Esophagus squamous epithelium (tissue), 5 donors: ENCODE measurements at places on chromosomes 5 and 9.

DNA sequence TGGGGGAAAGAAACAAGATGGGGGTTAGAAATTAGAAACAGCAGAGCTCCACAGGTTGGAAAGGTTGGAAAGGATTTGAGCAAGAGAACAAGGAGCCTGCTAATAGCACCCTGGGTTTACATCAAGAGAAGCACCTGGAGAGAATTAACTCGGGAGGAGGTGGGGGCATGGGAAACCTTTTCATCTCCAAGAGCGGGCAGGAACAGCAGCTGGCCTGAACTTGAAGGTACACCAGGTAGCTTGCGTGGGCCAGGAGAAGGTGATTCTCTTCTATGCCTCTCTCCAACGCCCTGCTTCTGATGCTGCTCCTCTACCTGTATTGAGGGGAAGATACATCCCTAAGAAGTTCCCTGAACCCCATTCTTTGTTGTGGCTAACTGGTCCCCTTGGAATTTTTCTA is 37.1 kb upstream of the GLRX start:
- DNase-seq = no peak

DNA sequence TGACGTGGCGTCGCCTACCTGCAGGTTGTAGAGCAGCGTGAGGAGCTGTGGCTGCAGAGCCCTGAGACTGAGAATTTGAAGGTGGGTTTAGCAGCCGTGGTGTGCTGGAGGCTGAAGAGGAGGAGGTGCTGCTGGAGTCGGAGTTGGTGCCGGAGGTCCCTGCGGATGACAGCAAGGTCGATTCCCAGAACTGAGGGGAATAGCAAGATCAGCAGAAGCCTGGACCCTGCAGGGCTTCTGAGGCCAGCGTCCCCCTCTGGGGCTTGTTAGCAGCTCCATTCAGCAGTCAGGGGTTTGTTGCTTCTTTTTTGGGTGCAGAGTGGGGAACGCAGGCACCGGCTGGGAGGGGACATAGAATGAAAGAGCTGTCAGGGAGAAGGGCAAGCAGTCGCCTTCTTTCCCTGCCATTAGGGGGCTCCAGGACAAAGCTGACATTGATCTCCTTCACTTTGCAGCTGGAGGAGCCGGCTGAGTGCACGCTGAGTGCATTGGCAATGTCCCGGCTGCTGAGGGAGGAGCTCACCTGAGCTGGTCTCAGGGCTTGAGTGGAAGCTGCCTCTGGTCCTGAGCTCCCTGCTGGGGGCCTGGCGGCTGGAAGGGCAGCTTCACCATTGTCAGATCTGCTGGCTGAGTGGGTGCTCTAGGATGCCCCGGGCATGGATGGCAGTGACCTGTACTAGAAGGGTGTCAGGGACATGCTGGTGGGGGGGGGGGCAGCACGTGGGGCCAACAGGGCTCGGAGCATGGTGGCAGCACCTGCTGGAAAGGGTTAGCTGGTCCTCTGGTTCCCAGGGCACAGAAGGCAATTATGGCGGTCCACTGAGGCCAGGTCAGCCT is 20.8 kb downstream of the OBP2B start:
- no peak for DNase-seq

DNA sequence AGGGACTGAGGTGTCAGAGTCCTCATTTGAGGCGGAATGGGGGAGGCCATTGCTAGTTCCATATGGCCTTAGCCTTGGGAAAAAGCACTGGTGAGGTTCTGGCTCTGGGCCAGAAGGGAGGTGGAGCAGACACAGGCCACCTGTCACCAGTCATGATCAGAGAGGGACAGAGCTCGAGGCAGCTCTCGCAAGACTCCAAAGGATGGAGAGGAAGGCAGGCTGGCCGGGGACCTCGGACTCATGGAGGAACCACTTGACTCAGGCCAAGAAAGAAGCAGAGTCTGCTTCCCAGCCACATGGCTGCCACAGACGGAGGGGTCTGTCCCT is 29.2 kb upstream of the NSMF start:
- no peak for DNase-seq

DNA sequence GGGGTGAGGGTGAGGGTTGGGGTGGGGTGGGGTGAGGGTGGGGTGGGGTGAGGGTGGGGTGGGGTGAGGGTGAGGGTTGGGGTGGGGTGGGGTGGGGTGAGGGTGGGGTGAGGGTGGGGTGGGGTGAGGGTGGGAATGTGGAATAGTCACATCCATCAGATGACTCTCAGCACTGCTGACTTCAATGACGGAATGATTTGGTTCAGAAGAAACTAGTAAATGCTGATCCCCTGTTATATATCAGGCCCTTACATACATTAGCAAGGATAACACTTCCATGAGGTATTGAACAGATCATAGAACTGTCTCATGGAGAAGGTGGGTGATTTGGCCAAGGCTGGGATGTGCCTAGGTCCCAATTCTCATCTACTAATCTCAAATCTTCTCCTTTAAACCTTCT is 24.5 kb upstream of the C5orf47 start:
- no peak for DNase-seq

DNA sequence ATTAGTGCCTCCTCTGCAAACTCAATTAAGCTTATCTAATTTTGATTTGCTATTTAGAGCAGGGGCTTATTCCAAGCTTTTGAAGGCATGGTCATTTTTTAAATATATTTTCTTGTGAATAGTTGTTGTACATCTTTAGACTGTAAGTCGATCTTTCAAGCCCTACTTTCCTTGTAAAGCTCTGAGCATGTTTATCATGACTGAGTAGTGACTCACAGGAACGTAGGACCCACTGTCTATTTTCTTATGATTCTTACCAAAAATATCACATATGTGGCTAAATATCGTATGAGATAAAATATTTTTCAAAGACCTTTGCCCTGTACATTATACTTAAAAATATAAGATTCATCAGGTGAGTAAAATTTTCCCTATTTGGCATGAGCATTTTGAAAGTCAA is 440.4 kb upstream of the GRIN3A start:
- no peak for DNase-seq

- no peak for DNase-seq
These were observed 114.0 kb downstream of the CDC42SE2 start for GRCh38 chr5:131377785-131378325.

DNA sequence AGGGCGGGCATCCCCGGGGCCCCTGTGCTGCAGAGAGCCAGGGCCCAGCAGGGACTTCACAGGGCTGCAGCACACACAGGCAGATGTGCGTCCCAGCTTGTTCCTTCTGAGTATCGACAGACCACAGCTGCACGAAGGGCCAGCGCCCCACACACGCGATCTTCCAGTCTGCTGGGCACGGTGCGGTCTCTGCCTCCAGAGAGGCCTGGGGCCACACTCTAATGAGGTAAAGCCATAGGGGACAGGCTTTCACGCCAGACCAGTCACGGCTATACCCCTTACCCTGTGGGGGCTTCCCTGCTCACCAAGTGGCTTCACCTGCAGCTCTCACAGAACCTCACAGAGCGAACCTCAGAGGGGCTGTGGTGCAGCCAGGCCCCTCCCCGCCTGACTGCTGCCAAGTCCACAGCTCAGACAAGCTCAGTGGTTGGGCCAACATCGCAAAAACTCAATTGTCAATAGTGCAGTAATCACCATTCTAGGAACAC is 82.2 kb downstream of the SHB start:
- DNase-seq = no peak

- no peak for DNase-seq
These were observed 47.7 kb downstream of the CNTRL start for GRCh38 chr9:121122246-121123032.

- DNase-seq = no peak
These were observed 72.6 kb downstream of the SYK start for GRCh38 chr9:90874194-90874593.

DNA sequence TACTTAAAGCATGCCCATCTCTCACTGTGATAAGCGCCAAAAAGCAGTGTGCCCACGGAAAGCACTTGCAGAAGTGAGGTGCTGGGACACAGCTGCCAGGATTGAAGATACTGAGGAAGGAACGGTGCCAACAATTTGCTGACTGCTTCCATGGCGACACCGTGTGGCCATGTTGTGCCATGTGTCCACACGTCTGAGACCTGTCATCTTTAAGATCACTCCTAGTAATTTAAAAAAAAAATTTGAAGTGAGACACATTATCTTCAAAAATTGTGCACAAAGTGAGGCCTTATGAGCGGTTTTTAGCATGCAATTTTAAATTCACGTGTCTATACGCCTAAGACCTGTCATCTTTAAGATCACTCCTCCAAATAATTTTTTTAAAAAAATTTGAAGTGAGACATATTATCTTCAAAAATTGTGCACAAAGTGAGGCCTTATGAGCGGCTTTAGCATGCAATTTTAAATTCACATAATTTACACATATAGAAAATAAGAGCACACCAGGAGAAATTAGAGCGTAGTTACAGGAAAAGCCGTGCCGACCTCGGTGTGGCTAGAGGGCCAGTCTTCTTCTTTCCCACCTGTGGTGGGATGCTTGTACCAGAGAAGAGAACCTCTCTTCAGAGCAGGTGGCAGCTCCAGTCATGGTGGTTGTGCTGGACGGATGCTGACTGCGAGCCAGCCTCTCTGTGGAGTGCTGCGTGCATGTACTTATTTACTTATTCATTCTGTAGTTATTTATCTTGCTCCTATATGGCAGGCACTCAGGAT is 21.4 kb upstream of the FLT4 start:
- no peak for DNase-seq

DNA sequence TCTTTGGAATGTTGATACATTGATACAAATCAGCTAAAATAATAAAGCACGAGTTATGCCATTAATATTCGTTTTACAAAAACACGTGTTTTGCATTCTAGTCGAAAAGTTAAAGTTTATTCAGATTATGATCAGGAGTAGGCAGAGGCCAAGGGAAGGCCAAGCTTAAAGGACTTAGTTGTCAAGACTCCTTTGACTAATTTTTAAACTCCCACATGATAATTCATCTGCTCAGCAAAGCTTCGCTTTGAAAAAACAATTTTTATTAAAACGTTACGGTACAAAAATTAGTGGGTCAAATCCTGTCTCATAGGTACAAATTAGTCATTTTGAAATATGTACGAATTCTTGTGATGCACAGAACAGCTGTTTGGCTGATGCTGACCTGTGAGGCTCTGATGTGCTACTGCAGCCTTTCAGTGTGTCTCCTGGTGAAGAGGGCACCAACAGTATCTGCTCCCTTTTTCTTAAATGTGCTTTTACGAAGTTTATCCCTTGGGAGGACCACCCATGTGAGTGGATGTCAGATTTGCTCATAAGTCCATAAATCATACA is 23.0 kb upstream of the NR3C1 start:
- no peak for DNase-seq

- DNase-seq = no peak
These were observed 10.6 kb upstream of the MYO10 start for GRCh38 chr5:16946725-16947124.

- no peak for DNase-seq
These were observed 1.8 kb downstream of the FAM163B start for GRCh38 chr9:133607381-133607780.

DNA sequence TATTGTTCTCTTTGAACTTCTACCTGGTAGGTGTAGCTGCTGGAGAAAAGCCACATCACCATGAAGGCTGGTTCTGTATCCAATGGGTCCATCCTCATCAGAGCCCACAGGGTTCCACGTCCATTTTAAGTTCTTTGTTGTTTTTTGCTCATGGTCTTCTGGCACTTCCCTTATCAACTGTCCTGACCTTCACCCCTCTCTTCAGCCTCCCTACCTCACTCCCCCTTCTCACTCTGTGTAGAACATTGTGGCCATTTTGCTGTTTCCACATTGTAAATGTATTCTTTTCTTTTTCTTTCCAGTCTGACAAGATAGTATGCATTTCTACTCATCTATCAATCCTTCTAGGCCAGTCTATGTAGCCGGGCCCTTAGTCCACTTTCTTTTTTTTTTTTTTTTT is 44.3 kb upstream of the F2RL2 start:
- DNase-seq = no peak

DNA sequence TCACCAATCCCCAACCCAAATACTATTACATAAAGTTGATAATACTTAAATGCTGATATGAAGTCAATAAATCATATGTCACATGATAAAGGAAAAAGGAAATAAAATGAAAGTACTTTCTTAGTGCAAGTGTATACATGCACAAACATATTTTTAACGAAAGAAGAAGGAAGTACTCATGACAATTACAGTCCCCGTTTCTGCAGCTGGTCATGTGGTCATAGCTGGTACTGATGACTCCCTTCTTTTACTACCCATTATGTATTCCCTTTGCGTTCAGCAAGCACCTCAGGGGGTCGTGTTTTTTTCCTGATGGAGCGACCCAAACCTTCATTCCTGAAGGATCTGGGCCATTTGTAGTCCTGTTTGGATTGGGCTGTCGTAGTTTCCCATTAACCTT is 27.3 kb downstream of the CENPP start:
- DNase-seq = no peak

DNA sequence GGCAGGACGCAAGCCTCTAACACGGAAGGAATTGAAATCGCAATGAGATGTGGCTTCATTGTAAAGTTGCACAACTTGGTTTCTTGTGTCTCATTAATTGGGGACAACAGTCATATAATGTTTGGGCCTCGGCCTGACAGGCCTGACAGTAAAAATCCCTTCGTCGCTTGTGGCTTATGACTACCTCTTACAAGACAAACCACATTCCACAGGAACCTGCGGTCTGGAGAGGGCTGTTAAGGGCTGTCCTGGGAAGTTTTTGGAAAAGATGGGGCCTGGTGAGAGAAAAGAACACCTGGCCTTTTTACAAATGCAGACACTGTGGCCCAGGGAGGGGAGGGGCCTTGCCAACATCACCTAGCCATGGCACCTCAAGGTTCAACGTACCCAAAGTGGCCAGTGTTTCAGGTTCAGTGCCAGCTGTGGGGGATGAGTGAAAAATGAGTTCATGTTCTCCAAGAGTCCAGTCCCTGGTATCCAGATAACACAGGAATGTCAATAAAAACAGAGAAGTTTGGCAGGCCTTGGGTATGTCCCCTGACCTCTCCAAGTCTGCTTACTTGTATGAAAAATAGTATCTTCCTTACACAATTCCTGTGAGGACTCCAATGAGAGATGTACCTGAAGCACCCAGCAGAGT is 22.2 kb downstream of the SHB start:
- DNase-seq = no peak

GRCh38 chr5:179900711-179901110 is 7.0 kb downstream of the TBC1D9B start:
- DNase-seq = no peak

GRCh38 chr9:87766697-87767096 is 40.8 kb downstream of the CTSL start:
- DNase-seq = no peak

GRCh38 chr5:119067450-119067849 is 3.4 kb upstream of the DMXL1 start:
- DNase-seq = no peak

DNA sequence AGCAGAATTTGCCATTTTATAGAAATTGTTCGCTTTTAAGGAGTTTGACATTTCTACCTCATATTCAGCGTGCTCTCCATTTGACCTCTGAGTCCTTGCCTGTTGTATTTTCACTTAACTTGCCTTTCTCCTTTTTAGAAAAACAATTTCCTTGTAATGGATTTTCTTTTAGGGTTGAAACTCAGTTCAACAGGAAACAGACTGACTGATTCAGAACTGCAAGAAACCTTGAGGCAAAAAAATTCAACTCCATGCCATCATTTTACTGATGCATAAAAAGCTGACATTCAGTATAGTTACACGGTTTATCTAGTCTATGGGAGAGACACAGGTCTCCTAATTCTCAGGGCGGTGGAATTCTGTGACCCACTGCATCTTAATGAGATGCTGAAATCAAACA is 59.8 kb downstream of the MRPS30 start:
- DNase-seq = no peak
